ENCODE measurements at places on chromosomes 6 and 20.

GRCh38 chr6:38847497-38847896, 132.4 kb downstream of the DNAH8 start:
- no peak for DNase-seq

- no peak for DNase-seq
These were observed 24.5 kb downstream of the MAP7 start for GRCh38 chr6:136525586-136526195.

GRCh38 chr20:13681248-13682125, 42.8 kb upstream of the TASP1 start:
- no peak for DNase-seq

GRCh38 chr6:87875781-87876180, 171.9 kb upstream of the SPACA1 start:
- no peak for DNase-seq

DNA sequence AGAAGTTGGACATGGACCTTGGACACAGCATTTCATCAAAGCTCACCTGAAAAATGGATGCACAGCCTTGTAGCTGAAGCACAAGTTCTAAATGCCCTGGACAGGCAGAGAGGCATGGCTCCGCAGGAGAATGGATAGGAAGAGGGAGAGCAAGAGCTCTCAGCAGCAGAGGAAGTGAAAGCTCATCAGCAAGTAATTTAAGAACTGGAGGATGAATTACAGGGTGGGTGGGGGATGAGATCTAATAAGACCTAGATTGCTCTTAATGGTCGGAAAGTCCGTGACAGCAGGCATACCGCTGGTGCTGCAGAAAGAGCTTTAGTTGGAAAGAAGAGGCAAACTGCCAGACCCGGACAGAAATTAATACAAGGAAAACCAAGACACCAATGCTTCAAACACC, 37.3 kb upstream of the SAYSD1 start:
- DNase-seq, result no peak

- DNase-seq, result no peak
These were observed 21.2 kb downstream of the TNFRSF21 start for GRCh38 chr6:47288267-47289090.

- DNase-seq, result peak; percentile 13
These were observed 1.6 kb downstream of the HLA-DQB1 start for GRCh38 chr6:32664827-32665362.

- DNase-seq, result no peak
These were observed 500.3 kb downstream of the DHX35 start for GRCh38 chr20:39462416-39462945.

DNA sequence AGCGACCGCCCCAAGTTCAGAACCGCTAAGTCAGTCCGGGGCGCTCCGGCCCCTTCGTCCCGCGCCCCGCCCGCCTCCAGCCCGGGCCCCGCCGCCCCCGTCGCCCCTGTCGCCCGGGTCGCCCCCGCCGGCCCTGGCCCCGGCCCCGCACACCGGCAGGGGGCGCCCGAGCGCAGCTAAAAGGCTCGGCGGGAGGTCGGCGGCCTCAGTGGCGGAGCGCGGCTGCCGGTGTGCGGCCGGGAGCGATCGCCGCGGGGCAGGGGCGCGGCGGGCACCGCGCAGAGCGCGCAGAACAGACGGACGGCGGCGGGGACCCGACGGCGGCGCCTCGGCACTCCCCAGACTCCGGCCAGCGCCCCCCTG, at the start of gene FNDC1:
Gene FNDC1 (plus strand): TSS at position 208 of the 363 bp plus-strand sequence. CDS start 197 bp downstream, outside the sequence.
- peak; percentile 60 for DNase-seq

GRCh38 chr6:44494011-44494501, 106.5 kb downstream of the CDC5L start:
- DNase-seq, result no peak

- no peak for DNase-seq
These were observed 468.1 kb downstream of the CD83 start for GRCh38 chr6:14585689-14586088.

DNA sequence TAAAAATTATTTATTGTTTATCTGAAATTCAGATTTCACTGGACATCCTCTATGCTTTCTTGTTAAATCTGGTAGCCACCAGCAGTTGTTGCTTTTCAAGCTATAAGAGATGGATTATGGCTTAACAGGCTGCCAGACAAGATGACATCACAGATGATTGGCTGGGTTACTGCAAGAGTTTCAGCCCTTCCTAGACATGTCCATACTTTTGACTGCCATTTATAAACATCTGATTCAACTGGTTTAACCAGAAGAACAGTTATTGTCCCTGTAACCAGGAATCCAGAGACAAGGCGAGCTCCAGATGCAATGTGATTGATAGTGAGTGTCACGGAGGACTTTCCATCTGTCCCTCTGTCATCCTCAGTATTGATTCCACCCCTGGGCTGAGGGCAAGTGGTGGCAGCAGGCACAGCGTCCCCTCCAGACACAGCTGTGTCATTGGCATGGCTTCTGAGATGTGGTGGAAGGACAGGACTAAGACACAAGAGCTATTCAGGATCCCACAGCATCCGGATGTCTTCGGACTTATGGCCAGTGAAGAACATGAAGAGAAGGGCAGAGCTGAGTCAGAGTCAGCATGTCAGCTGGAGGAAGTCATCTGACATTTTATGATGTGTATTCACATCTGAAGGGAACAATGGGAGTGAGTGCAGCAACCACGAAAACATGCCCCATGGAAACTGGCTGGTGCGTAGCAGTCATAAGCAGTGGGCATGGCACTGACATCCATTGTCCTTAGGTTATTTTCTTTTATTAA, 284.5 kb upstream of the CDYL start:
- no peak for DNase-seq

DNA sequence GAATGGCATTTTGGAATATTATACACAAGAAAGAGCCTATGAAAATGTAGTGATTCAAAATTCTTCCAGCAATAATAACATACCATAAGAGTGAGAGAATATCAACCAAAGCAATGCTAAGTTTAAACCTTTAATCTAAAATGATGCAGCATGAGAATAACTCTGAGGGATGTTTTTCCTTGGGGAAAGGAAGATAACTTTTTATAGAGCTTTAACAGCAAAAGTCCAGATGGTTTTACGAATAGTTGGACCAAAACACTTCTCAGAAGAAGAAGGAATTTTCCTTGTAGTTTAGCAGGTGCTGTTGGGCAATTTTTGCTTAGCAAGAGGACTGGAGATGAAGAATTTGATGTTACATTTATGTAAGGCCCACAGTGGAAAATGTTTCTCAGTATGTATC, 1503.2 kb downstream of the HACE1 start:
- no peak for DNase-seq

DNA sequence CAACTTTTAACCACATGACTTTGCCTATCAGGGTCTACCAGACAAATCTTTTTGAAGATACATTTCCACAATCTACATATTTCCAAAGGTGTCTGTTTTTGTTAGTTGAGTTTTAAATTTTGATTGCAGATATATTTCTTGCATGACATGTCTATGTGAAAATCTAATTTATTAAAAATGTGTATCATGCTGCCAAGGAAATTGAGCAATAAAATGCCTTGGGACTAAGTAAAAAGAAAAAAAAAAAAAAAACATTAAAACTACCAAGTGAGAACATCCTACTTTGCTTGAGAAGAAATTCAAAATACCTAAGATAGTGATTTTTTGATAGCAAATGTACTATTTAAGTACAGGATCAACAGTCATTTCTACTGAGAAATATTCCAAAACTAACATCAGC, 17.7 kb downstream of the SLC17A5 start:
- DNase-seq, result no peak

- DNase-seq, result no peak
These were observed 75.7 kb downstream of the MRPL14 start for GRCh38 chr6:44051515-44051914.

DNA sequence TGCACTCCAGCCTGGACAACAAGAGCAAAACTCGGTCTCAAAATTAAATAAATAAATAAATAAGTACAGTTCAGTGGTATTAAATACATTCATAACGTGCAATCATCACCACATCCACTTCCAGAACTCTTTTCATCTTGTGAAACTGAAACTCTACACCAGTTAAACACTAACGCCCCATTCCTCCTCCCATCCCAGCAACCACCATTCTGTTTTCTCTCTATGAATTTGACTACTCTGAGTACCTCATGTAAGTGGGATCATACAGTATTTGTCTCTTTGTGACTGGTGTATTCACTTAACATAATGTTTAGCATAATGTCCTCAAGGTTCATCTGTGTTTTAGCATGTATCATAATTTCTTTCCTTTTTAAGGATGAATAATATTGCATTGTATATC, 29.1 kb upstream of the SCML4 start:
- DNase-seq, result no peak

GRCh38 chr6:42403421-42403820, 48.3 kb downstream of the TRERF1 start:
- no peak for DNase-seq

- no peak for DNase-seq
These were observed 49.9 kb upstream of the MLN start for GRCh38 chr6:33853736-33854135.

GRCh38 chr20:10521068-10521831, 86.1 kb downstream of the SLX4IP start:
- no peak for DNase-seq

DNA sequence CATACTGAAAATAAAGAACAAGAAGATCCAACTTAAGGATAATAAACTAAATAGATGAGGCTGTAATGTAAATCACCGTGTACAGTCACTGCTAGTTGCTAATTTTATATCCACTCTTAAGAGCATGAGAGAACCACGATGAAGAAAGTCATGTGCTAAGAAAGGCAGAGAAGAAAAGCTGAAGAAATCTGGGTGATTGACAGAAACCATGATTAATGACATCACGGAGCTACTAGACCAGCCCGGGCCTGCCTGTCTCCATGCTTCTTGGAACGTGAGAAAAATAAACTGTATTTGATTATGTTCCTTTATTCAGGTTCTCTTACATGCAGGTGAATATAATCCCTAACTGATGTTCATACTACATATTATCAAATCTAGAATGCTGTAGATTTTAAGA, 84.2 kb upstream of the E2F3 start:
- no peak for DNase-seq
